Ammon's horn (tissue), 1 donor: ENCODE measurements at places on chromosomes 1 and 21.
A peak's percentile ranks its signal among the peaks of the same experiment; 100 is the strongest.

DNA sequence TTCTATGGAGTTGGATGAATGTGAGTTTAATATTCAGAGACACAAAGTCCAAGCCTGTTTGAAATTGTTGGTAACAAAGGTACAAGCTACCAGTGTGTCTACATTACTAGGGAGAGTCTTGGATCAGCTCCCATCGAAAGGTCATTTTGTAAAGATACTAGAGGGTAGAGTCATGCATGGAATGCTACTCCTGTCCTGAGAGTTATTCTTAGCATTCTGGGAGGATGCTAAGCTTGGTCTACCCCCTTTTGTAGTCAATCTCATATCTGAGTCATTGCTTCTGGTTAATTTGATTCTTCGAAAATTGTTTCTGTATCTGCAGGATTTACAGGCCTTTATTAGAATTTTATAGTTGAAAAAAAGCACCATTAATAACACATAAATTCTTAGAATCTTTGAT, 240.2 kb downstream of the ST6GALNAC3 start:
- DNase-seq = no peak

- no peak for DNase-seq
These were observed 1786.6 kb downstream of the PLA2G4A start for GRCh38 chr1:188615321-188615720.

- DNase-seq = no peak
These were observed 350.6 kb upstream of the NCAM2 start for GRCh38 chr21:20647607-20648006.

- peak; percentile 48 for DNase-seq
These were observed 7.9 kb upstream of the SMIM12 start for GRCh38 chr1:34867415-34867814.

DNA sequence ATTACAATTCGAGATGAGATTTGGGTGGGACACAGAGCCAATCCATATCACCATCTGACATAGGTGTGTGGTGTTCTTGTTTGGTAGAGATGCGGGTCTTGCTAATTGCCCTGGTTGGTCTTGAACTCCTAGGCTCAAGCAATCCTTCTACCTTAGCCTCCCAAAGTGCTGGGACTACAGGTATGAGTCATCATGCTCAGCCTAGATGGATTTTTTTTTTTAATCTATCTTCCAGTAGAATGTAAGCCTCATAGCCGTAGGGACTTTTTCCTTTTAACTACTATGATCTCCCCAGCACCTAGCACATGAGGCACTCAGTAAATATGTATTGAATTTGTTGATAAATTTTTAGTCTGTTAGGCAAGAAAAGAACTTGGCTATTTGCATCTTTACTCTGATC, 94.6 kb upstream of the TENT5C start:
- no peak for DNase-seq

- no peak for DNase-seq
These were observed 24.6 kb upstream of the KIF1B start for GRCh38 chr1:10185759-10186158.

- no peak for DNase-seq
These were observed 39.0 kb upstream of the USH2A start for GRCh38 chr1:216462066-216462775.

GRCh38 chr21:15437883-15438282, 291.9 kb upstream of the USP25 start:
- no peak for DNase-seq

DNA sequence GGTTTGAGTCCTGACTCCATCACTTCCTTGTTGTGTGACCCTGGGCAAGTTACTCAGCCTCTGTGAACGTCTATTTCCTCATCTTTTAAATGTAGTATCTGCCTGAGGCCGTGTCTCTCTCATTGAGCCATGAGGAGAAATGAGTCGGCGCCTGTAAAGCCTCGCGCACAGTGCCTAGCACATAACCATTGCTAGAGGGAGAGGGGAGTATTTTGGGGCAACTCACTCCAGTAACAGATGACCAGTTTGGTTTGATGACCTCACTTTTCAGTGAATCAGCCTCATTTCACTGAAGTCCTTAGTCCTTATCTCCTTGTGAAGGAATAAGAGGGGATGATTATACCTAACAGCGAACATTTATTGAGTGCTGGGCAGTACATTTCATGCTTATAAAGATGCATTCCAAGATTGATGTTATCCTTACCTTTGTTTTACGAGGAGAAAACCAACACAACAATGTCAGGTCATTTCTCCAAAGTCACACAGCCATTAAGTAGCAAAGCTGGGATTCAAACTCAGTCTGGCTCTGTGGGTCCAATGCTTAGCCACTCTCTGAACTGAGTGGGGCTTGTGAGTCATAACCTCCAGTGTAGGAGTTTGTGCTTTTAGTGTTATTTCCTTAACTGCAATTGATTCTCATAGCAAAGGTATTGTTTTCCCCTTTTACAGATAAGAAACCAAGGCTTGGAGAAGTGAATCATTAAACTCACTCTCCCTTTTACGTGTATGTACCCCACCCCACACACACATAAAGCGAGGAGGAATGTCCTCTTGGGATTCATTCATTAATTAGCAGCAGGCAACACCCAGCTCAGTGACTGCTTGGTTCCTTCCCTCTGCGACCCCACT, 25.9 kb downstream of the KCNC4 start:
- no peak for DNase-seq

DNA sequence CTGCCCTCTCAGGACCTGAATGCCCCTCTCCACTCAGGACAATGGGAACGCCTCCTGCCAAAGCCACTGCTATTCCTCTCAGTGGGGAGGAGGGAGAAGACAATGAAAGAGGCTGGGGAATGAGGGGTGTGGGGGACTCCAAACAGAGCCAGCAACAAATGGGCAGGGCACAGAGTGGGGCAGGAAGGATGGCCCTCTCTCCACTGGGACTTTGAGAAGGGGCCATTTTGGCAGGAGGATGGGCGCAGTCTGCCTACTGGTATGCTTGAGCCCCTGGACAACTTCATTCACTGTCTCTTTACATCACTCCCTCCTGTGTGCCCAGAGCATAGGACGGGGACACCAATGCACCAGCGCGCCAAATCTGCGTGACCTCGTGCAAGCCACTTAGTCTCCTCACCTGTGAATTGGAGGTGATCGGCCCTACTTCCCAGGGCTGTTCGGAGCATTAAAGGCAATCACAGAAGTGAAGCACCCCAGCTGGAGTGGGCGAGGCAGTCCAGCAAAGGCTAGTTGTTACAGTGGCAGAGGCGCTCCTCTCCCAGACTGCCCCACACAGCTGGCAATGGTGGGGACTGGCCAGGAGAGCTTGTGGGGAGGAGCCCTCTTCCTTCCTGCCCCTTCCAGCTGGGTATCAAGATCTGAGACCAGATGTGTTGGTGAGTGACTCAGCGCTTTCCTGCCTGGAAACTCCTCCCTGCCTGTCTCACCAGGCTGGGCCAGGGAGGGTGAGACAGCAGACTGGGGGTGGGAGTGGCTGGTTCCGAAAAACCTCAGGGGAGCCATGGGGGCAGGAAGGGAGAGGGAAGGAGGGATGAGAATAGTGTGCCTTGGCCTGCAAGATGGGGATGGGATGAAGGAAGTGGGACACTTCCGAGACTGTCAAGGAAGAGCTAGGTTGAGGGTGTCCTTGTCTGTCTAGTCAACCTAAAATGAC, 22.4 kb upstream of the SYNC start:
- no peak for DNase-seq

- no peak for DNase-seq
These were observed 15.8 kb upstream of the ZC3H12A start for GRCh38 chr1:37458551-37458950.

DNA sequence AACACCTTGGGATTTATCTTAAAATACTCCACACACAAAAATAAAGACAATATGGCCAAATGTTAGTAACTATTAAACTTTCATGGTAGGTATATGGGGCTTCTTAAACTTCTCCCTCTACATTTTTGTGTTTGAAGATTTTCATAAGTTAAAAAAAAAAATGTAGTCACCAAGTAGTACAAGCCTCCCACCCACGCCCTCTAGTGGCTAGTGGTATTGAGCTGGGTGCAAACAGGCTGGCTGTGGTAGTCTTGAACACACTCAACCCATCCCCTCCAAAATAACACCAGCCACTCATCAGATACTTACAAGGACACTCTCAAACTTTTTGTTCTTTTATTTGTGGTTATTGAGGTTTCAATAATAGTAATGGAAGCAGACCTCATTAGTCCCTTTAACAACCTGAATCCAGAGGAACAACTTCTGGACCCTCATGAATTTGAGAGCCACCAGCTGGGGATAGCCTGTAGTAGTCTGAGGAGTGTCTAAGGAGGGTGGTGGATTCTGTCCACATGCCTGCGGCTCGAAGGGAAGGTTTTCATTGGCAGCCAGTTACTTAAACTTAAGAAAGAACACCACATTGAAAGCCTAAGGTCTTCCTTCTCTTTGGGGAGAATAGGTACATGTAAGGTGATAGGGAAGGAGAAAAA, 15.6 kb downstream of the RD3 start:
- DNase-seq = peak; percentile 72

GRCh38 chr1:219088778-219089557, 84.7 kb upstream of the LYPLAL1 start:
- peak; percentile 47 for DNase-seq

- DNase-seq = no peak
These were observed 134.0 kb upstream of the ARHGEF16 start for GRCh38 chr1:3320246-3321152.

- DNase-seq = peak; percentile 86
These were observed 221.4 kb upstream of the PKN2 start for GRCh38 chr1:88462488-88463261.

DNA sequence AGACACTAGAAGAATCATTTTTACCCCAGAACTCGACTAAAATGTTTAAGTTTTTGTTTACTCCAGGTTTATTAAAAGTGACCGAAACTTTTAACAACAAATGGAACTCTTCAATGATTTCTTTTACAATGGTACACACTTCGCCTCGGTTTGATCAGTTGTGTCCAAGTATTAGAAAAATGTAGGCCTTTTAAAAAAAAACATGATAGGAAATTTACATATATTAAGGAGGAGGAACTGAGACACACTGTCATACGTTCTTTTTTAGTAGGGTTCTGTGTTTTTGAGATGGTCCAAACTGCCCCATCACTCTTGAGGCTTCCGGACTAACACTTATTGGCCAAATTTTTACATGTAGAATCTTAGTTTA, 1.3 kb downstream of the PRDM2 start:
- no peak for DNase-seq

DNA sequence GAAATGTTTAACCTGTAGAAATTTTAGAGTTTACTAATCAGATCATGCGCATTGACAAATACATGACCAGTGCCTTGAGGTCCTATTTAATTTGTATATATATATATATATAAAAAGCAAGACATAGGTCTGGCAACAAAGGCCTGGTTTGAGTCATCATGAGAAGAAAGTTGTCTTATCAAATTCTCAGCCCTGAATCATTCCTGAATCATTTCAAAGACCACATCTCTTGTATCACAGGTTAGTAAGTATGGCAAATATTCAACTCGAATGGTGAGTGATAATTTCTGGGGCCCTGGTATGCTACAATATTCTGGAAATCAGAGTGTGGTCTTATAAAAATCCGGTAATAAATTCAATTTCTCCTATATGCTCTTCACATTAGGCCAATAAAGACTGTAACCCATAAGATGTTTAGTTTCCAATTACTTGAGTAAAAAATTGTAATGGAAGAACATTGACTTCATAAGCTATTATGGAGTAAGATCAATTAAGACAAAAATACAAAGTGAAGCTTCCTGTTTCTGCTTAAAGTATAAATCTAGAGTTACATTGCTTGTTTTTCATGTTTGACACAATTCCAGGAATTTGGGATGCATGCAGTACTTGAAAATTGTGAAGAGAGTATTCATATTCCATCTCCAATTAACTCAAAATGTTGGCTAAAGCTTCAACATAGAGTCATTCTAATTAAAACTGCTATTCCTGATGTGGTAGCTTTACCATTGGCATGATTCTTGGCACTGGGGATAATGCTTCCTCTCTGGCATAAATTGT, 309.4 kb downstream of the BRINP3 start:
- no peak for DNase-seq

DNA sequence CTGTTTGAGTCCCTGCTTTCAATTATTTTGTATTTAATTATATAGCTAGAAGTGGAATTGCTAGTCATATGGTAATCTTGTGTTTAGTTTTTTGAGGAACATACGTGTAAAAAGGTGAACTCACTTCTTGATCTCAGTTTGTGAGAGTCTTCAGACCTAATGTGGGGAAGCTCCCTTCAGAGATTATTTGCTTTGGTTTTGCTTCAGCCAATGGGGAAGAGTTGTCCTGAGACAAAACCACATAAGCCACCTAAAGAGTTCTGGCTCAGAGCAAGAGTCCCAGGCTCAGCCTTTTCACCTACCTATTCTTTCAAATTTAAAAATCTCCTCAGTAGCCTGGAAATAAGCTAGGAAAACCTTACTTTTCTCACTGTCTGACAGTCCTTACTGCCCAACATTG, 138.4 kb downstream of the UCK2 start:
- no peak for DNase-seq

- no peak for DNase-seq
These were observed 890.9 kb downstream of the MRPL39 start for GRCh38 chr21:24716281-24716918.

GRCh38 chr1:156801409-156802121, 15.1 kb downstream of the SH2D2A start:
- no peak for DNase-seq

DNA sequence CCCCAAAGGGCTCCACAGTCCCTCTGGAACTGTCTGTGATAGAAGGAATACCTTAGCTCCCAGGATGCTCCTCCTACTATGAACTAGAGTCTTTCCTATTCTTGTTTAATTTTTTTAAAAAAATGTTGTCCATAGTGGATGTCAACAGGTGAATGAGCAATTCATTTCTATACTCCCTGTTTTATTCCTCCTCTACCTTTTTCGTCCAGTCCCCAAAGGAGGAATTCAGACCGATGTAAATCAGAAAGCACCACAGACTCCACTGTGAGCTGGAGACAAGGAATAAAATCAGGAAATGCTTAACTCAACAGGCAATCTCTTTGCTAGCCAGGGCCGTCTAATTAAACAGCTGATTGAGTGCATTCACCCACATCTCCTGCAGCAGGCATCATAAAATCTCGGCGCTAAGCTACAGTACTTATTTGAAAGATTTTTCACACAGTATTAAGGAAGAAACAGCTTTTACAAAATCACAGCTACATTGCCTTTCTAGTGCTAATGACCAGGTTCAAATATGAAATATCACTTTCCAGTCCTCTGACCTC, 381.6 kb downstream of the SIPA1L2 start:
- DNase-seq = no peak

DNA sequence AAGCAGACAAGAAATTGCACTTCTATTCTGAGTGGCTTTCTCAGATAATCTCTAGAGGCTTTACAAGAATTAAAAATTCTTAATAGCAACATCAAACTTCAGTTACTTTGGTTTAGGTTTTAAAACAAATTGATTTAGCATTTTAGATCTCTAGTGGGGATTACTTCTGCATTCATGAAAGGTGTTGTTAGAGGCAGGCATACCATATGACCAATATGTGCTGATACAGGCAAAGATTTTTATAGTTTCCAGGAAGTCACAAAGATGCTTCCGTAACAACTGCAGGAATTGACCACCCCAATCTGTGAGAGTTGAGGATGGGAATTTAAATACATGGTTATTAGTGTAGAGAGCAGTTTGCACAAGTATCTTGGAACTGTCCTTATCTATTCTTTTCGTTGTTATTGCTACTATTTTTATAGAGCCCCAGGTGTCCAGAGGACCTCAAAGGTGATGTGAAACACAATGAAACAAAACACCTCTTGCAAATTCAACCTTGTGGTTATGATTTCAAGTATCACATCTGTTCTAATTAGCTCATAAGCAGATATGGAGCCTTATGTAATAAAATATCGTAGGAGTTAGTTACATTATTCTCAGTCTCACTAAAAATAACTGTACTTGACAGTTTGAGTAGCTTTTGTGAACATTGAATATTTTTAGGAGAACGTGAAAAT, 512.7 kb upstream of the ADGRL4 start:
- no peak for DNase-seq
